ENCODE measurements at places on chromosomes 7 and 10.

DNA sequence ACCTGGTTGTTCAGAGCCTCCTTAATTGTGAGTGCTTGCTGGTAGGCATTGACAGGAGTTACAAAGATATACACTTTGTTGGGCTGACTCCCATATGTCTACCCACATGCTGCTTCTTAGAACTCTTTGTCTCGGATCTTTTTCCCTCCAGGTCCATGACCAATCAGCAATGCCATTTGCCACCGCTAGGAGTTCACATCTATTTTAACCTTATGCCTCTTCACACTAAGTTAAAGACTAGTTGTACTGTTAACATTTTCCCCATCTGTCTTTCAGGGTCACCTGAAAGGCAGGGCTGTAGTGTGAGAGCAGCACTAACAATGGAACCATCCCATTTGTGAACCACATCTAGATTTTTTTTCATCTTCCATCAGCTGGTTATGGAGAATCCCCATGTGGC, 226.7 kb upstream of the NPY start:
- no peak for DNase-seq

DNA sequence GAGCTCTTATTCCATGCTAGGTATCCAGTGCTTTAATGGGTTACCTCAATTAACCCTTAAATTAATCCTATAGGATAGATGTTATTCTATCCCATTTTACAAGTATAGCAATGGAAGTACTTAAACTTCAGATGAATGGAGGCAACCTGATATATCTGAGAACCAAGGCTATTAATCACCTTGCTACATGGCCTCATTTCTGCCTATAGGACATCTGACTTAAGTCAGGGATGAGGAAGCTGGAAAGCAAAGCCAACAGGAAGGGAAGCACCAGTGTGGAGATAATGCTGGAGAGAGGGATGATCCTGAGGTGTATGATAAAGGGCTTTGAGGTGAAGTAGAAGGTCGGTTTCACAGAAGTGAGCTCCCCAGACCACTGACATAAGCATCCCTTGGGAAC, 132.3 kb downstream of the CHN2 start:
- DNase-seq = no peak

DNA sequence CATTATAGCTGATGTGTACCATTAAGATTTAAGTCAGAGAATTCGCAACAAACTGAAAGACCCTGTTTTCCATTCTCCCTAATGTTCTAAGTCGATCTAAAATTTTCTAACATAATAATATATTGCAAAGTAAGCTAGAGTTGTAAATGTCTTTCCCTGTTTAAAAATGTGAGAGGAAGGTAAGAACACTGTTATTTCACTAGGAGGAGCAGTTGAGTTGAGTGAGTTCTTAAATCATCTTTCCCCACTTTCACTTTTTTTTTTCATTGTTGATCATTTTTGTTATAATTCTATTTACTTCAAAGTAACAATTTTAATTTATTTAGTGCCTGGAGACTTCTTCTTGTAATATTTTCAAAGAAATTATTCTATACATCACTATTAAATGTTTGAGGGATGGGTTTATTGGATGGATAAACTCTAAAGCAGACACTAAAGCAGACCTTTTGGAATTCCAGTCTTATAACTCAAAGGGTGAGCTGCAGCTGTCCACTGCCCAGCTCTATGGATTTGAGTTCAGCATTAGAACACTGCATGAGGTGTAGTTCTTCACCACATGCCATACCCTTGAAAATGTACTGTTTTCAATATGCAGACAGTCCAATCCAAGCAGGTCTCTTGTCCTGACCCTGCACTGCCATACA, 181.3 kb upstream of the FZD1 start:
- DNase-seq = no peak

GRCh38 chr10:100319707-100320402, 10.2 kb downstream of the PKD2L1 start:
- no peak for DNase-seq

DNA sequence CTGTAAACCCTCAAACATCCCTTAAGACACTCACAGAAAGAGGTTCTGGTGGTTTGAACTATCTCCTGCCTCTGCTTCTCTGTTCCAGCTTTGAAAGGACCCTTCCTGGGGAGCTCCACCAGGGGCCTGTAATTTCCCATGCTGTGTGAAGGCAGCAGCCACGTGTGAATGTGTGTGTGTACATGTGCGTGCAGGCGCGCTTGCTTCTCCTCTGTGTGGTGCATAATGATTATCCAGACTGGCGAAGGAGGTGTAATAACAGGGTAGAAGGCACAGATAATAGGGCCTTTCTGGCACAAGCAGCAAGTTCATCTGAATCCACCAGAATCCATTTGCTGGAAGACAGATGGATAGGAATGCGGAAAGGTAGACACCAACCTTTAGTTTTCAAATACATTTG, 466.5 kb downstream of the GRID1 start:
- DNase-seq = no peak

- DNase-seq = no peak
Observed at GRCh38 chr10:63470928-63471327, 5.2 kb upstream of the JMJD1C start.

DNA sequence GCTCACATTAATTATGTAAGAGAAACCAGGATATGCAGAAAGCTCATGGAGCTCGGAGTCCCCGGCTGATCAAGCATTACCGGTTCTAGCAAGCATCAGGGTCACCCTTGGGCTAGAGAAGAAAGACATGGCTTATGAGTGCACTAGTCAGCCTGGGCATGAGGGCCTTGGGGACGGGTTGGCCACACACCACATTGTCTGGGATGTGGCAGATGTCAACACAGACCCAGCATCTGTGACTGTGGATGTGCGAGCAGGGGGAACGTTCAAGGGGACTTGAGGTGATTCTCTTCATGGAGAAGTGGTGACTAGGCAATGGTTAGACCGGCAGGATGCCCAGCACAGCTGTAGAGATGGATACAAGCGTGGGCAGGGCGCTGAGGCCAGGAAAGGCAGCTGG, 13.7 kb downstream of the ZMIZ2 start:
- DNase-seq = no peak

- DNase-seq = no peak
Observed at GRCh38 chr7:25889765-25890164, 262.2 kb upstream of the NFE2L3 start.

DNA sequence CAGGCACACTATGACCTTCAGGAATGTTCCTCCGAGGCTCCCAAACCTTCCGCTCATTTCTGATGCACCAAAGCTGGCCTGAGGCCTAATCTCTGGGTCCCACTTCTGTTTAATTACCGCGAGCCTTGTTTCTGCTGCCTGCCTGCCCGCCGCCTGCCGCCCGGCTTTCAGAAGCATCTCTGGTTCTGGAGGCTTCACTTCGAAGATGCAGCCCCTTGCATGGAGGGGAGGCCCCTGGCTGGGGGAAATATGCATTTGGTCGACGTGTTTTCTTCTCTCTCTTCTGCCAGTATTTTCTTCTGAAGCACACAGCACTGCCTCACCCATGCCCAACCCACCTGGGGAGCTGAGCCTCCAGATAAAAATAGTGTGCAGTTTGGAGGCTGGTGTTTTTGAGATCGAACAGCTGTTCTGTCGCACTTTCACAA, 166.9 kb downstream of the PAXIP1 start:
- no peak for DNase-seq

DNA sequence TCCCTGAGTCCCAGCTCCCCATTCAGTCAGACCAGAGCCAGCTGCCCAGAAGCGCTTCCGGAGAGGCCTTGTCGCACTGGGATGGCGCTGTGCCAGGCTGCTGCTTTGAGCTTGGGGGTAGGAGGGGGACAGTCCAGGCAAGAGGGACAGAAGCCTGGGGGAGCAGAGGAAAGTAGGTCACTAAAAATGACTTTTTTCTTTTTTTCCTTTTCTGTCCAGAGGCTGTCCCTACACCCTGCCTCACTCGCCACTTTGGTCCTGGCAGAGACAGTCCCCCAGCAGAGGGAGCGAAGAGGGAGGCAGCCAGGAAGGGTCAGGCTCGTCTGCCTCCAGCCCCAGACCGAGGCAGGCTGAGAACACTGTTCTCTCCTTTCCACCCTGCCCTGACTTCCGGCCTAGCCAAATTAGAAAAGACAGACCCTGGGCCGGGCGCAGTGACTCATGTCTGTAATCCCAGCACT, 15.8 kb upstream of the TRIM8 start:
- DNase-seq = no peak

DNA sequence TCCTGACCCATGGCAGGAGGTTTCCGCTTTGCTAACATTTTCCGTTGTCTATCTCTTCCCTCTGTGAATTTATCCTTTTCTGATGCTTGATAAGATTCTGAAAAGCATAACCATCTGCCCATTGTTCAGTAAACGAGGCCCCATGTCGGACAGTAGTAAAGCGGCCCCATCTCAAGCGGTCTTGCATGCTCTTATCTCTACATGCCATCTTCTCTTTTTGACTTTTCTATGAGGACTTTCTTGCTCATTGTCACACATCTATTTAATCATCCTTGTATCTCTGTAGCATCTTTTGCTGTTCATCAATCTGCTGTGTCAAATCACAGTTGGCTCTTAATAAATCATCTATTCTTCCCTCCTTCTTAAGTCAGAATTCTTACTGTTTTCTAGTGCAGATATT, 37.6 kb downstream of the ZNF248 start:
- no peak for DNase-seq

- DNase-seq = peak; percentile 85
Observed at GRCh38 chr10:23065181-23065948, 30.0 kb upstream of the MSRB2 start.

DNA sequence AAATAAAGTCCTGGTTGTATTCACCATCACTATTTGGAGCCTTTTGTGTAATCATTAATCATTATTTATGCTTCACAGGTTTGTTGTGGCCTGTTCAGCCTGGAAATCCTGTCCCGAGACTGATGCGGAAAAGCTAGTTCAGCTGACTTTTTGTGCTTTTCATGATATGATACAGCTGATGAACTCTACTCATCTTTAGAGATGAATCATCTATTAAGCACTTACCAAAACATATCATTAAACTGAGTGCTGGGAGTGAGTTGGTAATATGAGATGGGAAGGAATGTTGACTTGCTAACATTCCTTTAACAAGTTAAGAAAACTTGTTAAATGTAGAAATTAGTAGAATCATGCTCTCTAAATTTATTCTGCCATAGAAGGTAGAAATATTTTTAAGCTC, 53.0 kb downstream of the CROT start:
- DNase-seq = no peak

- no peak for DNase-seq
Observed at GRCh38 chr7:48168159-48168558, 3.1 kb upstream of the ABCA13 start.

DNA sequence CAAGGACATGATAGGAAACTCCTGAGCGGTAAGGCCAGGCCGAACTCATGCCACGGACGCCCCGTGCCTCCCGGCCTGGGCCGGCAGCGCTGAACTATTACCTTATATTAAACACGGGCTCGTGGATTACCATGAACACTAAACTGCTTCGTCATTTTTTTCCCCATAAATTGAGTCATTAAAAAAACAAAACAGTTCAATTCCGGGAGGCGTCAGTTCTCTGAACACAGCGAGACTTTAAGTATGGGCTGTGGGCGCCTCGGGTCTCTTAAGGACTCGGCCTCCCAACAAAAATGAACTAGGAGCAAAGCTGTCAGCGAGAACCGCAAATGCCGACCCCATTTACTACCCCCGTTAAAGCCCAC, 519 bp downstream of the PITRM1 start:
- no peak for DNase-seq

- DNase-seq = no peak
Observed at GRCh38 chr10:97390091-97390490, 11.0 kb downstream of the RRP12 start.

- no peak for DNase-seq
Observed at GRCh38 chr10:90130321-90131086, 429.1 kb downstream of the KIF20B start.

DNA sequence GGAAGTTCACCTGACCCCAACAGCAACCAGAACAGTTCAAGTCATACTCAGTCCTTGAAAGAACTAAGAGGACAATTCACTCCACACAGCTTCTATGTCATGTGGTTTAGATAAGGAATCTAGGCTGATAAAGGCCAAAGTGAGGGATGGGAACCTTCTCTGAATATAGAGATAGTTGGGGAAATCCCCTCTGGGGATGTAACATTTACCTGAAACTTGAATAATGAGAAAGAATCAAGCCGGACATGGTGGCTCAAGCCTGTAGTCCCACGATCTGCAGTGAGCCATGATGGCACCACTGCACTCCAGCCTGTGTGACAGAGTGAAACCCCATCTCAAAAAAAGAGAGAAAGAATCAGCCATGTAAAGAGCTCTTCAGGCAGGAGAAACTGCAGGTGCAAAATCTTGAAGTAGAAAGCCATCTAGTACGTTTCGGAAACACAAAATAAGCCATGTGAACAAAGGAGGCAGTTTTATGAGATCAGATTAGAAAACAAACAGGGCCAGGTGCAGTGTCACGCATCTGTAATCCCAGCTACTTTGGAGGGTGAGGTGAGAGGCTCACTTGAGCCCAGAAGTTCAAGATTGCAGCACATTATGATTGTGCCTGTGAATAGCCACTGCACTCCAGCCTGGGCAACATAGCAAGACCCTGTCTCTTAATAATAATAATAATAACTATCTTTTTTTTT, 4.5 kb upstream of the DNMBP start:
- DNase-seq = no peak

- peak; percentile 67 for DNase-seq
Observed at GRCh38 chr10:84076047-84076388, 63.3 kb upstream of the GHITM start.

- DNase-seq = peak; percentile 39
Observed at GRCh38 chr7:7221599-7222038, 39.3 kb downstream of the C1GALT1 start.

DNA sequence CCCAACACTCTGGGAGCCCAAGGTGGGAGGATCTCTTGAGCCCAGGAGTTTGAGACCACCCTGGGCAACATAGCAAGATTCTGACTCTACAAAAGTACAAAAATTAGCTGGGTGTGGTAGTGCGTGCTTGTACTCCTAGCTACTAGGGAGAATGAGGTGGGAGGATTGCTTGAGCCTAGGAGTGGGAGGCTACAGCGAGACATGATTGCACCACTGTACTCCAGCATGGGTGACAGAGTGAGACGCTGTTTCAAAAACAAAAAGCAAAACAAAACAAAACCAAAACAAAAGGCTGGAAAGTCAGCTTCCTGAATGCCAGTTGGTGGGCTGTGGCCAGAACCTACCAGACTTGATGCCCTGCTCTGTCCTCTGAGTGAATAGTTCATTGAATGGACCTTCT, 242.8 kb downstream of the PHTF2 start:
- no peak for DNase-seq

DNA sequence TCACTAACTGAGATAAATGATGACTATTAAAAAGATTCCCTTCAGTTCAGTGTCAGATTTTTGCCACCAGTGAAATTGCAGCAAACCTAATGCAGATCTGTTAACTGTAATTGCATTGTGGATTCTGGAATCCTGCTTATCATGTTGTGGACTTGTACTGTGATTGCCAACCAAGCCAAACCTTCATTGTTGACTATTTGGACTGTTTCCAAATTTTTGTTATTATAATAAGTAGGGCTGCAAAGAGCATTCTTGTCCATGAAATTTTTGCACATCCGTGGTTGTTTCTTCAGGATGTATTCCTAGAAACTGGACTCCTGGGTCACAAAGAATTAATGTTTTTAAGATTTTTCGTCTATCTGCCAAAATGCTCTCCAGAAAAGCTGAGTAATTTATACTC, 281.6 kb upstream of the ZMIZ1 start:
- no peak for DNase-seq

GRCh38 chr7:148894591-148894990, 10.5 kb upstream of the EZH2 start:
- no peak for DNase-seq

GRCh38 chr10:122140461-122140902, 130.6 kb upstream of the BTBD16 start:
- DNase-seq = no peak

All from stomach (tissue), 19 donors.